NCI-H226 (cell line): ENCODE measurements at places on chromosomes 7 and 10.
A peak's percentile ranks its signal among the peaks of the same experiment; 100 is the strongest.

- no peak for DNase-seq
Measured at GRCh38 chr7:136452949-136453348, 415.5 kb upstream of the CHRM2 start.

DNA sequence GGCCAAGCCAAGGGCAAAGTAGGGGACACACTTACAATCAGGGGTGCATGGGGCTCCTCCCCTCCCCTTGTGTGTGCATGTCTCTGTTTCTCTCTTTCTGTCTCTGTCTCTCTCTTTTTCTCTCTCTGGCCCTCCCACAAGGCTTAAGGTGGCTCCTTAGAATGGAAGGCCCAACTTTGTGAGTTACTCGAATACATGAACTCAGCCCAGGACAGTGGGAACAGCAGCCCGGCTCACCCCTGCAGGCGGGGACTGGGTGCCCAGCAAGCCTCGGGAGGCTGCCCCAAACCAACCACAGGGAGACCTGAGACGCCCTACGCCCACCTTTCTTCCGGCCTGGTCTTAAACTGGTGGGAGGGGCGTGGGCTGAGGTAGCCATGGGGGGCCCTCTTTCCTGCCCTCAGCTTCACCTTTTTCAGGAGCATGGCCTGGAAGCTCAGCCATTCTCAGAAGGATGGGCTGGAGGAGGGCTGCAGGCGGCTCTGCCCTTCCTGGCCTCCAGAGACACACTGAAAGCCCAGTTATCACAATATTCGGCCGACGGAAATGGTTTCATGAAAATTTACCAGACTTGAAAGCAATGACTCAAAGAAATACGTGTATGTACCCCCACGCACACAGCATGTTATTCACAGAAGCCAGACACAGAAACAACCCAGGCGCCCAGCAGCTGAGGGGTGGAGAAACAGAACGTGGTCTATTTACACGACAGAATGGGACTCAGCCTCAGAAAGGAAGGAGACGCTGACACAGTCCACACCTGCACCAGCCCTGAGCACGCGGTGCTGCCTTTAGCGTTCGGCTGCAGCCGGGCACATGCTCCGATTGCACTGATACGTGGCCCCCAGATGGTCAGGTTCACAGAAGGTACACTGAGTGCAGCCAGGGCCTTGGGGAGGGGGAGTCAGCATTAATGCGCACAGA is 229.5 kb downstream of the PTPRN2 start:
- DNase-seq, result no peak

GRCh38 chr7:47757921-47758411 is 176.1 kb upstream of the TNS3 start:
- no peak for DNase-seq

DNA sequence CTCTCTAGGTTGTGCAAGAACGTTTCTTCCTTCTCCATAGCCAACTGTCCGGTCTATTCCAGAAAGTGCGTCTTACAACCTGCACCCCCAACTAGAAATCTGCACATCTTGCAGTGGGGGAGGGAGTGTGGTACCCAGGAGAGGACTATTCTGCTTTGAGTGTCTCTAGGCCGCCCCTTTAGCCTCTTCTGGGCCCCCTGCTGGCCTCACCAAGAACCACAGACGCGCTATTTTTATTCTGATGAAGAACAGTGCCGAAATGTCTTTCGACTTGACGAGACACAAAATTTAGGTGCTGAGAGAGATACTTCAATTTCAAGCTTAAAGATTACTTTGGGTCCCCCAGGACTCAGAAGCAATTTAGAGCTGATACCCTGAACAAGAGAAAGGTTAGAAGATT is 1.0 kb downstream of the CNPY1 start:
- DNase-seq, result no peak

DNA sequence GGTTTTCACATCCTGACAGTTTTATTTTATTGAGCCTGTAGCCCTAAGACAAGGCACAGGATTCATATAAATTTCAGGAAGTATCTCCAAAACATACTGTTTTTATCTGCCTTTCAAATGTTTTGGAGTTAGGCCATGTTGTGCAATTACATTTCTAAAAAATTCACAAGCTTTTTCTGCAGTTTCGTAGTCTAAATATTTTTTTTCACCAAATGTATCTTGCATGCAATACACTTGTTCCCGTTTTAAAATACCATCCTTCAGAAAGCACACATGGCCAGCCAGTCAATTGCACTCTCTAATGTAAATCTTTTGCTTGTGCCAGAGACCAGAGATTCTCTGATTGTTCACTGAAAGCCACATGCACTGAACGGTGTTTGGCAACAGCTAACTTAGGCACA is 161.5 kb upstream of the PRKCQ start:
- DNase-seq, result no peak

- no peak for DNase-seq
Measured at GRCh38 chr10:80646366-80646765, 108.7 kb downstream of the SH2D4B start.

DNA sequence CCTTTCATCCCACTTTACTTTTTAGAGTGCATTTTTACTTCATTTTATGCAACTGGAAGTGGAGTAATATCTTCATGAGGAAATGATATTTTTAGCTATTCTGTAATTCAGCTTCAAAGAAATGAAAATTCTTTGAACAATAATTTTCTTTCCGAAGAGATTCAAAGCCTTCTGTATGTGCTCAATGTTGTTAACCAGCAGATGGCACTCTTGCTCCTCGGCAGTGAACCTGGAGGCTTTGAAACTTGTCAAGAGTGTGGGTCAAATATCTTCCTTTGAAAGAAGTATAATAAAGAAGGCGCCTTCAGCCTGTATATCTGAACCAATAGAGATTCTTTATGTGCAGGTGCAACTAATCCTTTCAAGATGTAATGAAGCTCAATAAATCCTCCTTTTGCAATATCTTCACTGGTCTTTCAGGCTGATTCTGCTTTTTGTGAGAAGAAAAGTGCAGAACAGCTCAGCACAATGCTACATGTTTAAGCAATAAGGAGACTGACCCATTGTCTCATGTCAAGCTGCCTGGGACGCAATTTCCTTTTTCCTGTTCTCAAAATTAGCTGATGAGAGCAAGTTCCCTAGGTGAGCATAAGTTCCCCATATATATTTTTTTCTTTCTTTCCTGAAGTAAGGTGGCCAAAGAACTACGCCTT is 258.4 kb downstream of the SEMA3A start:
- DNase-seq, result peak; percentile 20

DNA sequence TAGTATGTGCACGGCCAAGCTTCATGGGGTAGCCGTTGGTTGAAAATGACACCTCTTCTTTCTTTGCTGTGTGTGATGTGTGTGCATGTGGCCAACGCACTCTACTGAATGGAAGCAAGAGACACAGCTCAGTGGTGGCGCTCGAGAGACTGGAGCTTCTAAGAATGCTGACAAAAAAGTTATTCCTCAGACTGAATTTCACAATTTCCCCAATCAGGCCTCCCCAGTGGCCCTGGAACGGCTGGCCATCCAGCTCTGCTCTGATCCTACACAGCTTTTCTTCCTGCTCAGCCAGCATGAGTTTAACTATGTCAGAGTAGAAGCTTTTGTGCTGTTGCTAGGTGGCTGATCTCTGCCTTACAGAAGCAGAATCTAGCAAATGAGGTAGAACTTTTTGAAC is 186.7 kb upstream of the PLXDC2 start:
- DNase-seq, result no peak

DNA sequence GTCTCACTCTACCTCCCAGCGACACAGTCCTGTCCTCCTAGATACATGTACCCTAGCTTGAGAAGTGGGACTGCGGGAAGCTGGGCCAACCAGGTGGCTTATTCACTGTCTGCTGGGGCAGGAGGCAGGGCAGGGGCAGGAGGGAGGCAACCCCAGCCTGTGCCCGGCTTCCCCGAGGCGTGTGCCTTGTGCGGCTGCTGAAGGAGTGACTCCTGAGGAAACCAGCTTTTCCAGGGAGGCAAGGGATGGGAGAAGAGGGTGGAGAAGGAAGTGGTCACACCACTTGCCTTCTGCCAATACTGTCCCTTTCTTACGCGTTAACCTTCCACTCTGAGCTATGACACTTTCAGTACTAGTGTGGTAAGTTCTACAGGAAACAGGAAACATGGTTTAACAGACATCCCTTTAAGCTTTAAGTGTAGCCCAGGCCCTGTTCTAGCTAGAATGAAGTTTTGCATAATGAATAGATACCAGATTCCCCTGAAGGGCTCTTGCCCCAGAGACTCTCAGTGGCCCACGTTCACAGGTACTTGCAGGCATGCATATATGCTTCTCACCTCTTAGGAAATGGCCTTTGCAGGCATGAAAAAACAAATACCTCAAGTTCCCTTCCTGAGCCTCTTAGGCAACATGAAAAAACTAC is 40.6 kb downstream of the SYPL1 start:
- DNase-seq, result peak; percentile 9

GRCh38 chr7:85641331-85641730 is 454.5 kb upstream of the SEMA3D start:
- DNase-seq, result no peak

- no peak for DNase-seq
Measured at GRCh38 chr10:125782616-125783015, 7.0 kb upstream of the MMP21 start.

- DNase-seq, result no peak
Measured at GRCh38 chr10:28047061-28047460, 48.2 kb upstream of the ODAD2 start.

- DNase-seq, result no peak
Measured at GRCh38 chr10:17650416-17650815, 6.5 kb downstream of the STAM start.

DNA sequence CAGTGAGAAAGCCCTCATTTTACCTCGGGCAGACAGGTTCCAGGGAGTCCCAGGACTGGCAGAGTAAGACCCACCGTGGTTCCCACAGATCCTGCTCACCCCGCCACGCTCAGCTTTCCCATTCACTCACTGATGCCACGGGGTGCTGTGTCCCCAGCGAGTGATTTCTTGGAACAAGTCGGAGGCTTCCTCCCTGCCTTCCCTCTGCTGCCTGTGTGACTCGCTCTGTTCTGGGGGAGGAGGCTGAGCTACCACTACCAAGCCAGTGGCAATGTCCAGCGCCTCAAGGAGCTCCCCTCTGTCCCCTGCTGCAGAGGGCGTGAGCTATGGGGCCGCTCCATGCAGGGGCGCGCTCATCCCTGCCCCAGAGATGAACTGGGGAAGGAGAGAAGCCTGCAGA is 12.6 kb downstream of the IL15RA start:
- DNase-seq, result no peak

- DNase-seq, result no peak
Measured at GRCh38 chr7:28140979-28141378, 39.6 kb downstream of the JAZF1 start.

GRCh38 chr7:97043281-97043680 is 18.6 kb upstream of the DLX5 start:
- no peak for DNase-seq

GRCh38 chr7:23490357-23491135 is 20.3 kb upstream of the IGF2BP3 start:
- DNase-seq, result no peak

GRCh38 chr10:121813857-121814256 is 114.0 kb downstream of the ATE1 start:
- DNase-seq, result no peak

GRCh38 chr7:32494946-32495297 is 367 bp upstream of the AVL9 start:
- DNase-seq, result no peak

DNA sequence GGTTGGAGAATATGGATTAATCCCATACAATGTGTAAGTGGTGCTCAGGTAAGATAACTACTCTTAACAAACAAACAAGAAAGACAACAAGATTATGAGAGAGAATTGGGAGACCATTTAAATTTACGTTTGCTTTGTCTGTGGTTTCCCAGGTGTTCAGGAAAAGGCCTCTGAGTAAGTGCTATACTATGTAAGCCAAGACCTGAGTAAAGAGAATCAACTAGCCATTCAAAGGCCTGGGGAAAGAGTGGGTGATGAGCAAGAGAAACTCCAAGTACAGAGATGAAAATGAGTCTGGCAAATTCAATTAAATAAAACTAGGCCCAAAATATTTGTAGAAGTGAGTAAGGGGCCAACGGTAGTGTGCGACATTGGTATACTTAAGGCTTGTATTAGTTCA is 9.9 kb downstream of the CSTF2T start:
- no peak for DNase-seq

DNA sequence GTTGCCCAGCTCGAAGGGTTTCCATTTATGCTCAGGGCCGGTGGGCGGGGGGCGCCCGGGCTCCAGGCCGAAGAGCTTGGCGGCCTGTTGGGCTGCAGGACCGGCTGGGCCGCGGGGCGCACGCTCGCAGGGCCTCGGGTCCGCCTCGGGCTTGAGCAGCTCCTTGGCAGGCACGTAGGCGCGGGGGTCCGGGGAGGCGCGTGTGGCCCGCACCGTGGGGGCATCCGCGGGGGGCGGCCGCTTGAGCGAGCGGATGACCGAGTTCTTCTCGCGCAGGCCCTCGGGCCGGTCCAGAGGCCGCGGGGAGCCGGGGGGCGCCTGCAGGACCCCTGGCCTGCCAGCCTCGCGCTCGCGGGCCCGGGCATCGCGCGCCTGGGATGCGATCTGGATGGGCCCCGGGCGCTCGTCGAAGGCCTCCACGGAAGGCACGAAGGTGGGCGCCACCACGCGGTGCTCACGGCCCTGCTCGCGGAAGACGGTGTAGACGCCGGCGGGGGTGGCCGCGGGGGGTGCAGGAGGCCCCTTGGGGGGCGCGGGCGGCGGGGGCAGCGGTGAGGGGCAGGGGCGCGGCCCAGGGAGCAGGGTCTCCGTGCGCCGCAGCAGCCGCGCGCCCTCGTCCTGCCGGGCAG is 35.2 kb downstream of the TNRC18 start:
- DNase-seq, result no peak

DNA sequence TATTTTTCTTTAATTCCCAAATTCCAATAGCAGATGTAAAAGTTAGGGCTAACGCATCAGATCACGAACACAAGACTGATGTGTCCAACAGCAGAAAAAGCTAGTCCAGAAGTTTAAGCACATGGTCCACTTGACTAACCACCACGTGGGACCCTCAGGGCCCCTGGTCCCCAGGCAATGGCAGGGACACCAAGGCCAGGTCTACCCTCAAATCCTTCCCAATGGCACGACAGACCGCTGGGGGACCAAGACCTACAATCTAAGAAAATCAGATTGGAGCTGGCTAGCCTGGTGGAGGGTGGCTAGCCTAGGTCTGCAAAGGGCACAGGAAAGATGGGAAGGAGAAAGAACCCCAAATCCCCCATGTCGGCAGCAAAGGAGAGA is 1.5 kb downstream of the GIGYF1 start:
- no peak for DNase-seq

- DNase-seq, result no peak
Measured at GRCh38 chr10:86234107-86234506, 132.5 kb downstream of the GRID1 start.

GRCh38 chr10:37754538-37755323 is 102.7 kb downstream of the ZNF248 start:
- no peak for DNase-seq

DNA sequence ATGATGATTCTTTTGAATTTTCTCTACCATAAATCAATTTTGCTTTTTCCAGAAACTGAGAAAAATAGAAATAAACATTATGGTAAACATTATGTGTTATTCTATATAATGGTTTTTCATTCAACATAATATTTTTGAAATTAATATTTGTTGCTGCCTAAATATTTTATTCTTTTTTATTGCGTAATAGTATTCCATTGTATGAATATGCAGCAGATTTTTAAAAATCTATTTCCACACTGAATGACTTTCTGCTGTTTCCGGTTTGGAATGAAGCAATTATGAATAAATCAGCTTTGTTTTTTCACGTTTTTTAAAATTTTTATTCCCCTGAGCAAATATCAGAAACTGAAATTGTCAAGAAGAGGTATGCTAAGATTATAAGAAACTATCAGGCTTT is 335.2 kb upstream of the KCND2 start:
- no peak for DNase-seq

- DNase-seq, result peak; percentile 69
Measured at GRCh38 chr10:118798231-118798662, 43.5 kb upstream of the CACUL1 start.
